Foreskin fibroblast (primary cell): ENCODE measurements at places on chromosomes 4 and X.

DNA sequence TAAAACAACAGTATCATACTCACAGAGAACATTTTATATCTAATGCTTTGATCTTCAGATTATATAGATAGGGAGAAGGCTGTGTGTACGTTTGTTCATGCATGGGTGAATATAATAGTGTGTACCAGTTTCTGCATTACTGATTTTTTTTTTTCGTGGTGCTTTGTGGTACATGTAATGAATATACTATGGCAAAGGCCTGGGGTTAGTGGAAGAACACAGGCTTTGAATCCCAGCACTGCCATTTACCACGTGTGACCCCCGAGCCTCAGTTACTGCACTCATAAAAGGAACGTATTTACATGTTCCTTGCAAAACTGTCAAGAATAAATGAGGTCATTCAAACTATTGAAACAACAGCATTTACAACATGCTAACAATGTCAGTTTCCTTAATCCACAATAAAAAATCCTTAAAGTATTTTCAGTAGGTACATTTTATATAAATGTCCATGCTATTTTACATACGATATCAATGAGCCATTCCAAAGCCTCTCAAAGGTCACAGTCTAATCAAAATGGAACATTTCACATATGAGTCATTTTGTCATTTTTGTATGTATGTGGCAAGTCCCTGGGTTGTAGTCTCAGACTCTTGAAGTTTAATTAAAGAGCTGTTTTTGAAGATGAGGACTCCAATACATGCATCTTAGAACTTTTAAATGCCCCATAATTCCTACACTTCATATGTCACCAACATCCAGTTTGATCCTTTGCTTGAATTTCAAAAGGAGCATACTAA is 242.8 kb downstream of the PPP3CA start:
- peak; percentile 9 for DNase-seq

DNA sequence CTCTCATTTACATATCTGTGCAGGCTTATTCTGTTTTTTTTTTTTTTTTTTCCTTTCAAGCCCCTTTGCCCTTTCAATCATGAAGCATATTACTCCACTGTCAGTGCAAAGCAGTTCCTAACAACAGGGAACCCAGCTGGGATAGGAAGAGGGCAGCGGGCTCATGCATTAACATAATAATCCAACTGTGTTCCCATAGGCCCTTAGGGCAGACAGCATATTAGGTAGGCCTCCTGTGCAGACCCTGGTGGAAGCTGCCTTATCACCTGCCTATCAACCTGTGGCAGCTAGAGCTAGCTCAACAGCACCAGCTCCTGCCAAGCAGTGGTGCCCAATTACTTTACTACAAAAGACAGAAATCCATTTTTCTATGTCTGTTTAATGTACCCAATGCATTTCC is 49.3 kb downstream of the SLC10A7 start:
- DNase-seq, result no peak

- no peak for DNase-seq
Observed at GRCh38 chr4:82746705-82747574, 51.7 kb downstream of the SCD5 start.

DNA sequence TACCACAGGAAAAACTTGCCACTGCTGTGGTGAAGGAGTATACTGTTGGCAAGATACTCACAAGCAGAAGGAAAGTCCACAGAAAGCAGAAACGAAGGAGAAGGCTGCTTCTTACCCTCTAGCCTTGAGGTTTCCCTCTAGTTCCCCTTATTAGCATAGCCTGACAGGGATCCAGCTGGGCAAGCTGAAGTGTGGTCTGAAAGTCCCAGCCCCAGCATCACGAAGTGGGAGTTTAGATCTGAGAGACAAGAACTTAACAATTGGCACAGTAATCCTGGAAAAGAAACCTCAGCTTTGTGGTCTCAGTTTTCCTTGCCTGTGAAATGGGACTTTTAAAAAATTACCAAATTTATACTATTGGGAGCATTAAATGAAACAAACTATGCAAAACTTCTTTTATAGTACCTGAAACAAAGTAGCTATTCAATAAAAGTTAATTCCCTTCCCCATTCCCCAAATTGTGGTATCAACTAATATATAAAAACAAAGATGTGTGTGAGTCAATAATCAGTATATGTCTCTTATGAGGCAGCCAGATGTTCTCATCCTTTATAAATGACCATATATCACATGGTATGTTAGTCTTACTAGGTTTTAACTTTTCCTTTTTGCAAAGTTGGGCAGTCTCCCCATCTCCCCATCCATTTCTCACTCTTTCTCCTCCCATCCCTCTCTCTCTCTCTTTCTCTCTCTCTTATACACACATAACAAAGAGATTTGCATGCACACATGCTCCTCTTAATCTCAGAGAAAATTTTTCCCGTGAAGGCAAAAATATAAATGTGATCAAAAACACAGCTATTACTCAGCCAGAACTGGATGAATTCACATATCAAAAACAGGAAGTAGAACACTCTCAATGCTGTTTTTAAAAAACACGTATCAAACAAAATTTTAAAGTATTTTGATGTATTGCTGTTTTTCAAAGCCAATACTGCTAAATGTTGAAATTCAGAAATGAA is 57.8 kb downstream of the SCFD2 start:
- DNase-seq, result peak; percentile 38

DNA sequence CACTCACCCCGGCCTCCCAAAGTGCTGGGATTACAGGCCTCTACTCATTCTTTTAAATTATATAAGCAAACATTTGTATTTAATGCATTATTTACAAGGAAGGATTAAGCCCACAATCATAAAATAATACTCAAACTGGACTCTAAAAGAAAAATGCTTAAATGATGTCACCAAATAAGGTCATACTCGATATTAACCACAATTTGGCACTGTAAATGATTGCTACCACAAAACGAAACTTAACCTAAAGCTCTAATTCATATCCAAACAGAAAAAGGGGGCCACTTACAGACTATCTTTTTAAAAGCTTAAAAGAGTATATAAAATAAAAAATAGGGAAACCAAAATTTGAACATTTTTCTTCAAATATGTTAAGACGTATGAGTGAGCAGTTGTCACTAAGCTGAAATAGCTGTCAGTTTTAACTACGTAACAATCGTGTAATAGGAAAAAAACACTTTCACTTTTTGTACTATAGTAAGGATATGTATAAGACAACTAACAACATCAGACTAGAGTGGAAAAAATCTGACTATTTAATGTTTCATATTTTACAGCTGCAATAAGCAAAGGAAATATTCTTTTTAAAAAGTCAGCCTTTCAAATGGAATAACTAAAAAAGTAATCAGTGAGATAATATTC is 108.2 kb upstream of the GPR34 start:
- no peak for DNase-seq

DNA sequence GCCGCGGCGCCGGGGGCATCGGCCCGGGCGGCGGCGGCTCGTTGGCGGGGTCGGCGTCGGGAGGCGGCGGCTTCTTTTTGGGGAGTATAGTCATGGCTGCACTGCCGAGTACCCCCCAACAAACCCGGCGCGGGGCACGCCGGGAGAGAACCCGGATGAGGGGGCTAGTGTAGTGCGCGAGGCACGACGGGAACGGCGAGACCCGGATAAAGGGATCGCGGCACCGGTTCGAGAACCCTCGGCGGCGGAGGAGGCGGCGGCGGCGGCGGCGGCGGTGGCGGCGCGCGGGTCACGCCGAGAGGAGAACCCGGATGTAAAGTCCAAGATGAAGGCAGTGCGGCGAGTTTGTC is at the start of gene OTUD5:
Gene OTUD5, minus strand, starts transcription at position 131 of the 350 bp plus-strand sequence. Its CDS starts 37 bp downstream, at position 94.
- peak; percentile 78 for DNase-seq

- no peak for DNase-seq
Observed at GRCh38 chr4:2142630-2143427, 83.7 kb downstream of the NAT8L start.

- DNase-seq, result no peak
Observed at GRCh38 chrX:39773923-39774773, 323.6 kb downstream of the BCOR start.

DNA sequence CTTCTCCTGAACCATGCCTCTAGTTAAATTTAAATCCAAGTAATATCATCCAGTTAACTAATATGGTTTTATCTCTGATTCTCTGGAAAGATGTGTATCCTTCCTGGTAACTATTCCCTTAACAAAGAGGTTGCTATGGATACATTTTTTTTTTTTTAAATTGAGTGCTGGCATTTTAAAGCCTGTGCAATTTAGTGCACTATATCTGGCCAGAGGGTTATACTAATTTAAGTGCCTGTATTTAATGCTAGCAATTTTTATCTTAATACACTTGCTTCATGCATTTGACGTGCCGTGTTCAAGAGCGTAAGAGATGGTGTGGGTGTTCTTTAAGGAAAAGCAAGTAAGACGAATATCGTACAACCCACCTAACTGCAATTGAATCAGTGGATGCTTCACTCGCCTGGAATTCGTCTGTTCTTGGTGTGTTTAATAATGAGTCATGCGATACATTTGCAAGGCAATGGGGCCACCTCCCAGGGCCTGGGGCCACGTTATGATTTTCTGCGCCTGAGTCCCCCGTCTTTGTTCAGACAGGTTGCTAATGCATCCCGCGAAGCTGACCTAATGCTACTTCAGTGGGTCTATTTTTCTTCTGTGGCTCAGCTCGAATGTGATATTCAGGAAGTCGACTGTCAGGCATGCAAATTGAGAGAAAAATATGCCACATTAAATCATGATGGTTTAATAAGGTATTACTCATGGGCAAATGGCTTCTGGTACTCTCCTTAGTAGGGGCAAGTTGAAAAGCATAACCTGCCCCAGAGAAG is 14.2 kb upstream of the MID1 start:
- peak; percentile 83 for DNase-seq

DNA sequence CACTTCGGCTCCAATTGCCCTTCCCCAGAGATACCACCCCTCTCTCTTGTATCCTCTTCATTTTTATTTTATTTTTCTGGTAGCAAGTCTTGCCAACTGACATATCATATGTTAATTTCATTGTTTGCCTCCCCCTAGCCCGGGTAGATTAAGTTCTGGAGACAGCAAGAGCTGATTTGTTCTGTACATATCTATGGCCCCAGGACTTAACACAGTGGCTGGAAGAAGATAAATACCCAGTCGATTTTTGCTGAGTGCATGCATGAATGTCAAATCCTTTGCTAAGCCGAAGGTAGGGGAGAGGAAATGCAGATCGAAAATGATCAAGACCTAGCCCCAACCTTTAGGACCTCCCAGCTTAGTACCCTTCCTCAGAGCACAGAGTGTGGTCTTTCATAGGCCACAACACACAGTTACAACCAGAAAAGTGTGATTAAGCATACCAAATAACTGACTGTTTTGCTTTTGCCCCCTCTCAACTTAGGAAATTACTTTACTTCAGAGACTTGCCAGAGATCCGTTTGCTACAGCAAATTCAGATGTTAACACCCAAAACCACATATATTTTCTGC is 58.7 kb upstream of the KLF3 start:
- DNase-seq, result no peak

- no peak for DNase-seq
Observed at GRCh38 chrX:17047224-17047623, 100.8 kb downstream of the REPS2 start.

DNA sequence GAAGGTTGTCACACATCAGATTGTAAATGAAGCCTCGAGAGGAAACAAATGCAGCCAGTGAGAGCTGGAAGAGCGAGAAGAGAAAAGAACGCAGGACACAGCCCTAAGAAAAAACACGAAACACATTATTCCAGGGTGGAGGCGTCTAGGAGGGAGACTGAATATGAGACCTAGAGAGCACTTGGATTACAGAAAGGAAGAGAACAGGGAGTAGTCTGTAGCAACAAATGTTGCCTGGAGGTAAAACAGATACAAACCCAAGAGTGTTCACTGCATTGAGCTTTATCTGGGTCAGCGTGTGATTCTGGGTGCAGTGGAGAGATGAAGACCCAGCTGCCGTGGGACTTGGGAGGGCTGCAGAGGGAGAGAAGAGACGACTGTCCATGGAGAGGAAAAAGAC is 50.1 kb upstream of the SETD7 start:
- no peak for DNase-seq

- DNase-seq, result no peak
Observed at GRCh38 chrX:10854594-10854993, 234.2 kb upstream of the MID1 start.

DNA sequence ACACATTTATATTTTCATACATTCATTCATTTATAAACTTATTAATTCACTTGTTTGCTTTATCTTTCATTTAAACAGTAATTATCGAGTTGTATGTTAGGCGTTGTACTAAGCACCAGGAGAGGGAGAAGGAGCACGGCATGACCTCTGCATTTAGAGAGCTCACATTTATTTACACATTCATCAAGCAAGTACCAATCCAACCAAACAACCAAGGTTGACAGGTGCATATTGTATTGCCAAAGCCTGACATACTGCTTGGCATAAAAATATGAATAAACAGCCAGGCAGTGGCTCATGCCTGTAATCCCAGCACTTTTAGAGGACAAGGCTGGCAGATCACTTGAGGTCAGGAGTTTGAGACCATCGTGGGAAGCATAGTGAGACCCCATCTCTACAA is 37.0 kb upstream of the CLNK start:
- no peak for DNase-seq

DNA sequence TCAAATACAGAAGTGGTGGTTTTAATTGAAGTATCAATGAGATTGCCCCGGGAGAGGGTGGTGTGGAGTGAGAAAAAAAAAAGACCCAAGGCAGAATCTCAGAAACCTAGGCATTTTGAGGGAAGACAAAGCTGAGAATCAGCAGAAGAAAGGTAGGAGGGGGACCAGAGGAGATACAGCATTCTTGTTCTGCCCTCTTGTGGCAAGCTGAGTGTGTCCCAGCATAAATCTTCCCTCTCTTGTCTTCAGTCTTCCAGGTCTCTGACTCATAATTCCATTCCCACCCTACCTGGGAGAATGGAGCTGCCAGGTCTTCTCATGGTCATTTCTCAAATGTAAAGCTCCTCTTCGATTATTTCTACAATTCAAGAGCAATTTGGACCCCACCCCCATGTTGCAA is 32.7 kb upstream of the MAGED1 start:
- DNase-seq, result peak; percentile 5
